Tongue (tissue), 3 donors: ENCODE measurements at places on chromosomes 5 and 9. TPM values are rescaled to one million over a fixed set of nuclear protein-coding genes. Genes with fewer than 3 reads are reported as not detected.

Gene TNC
- 266 TPM for total RNA-seq

Gene MELK
- 9.8 TPM for total RNA-seq

Gene SYK
- 7.1 TPM for total RNA-seq

Gene ORM2
- total RNA-seq = not detected

Gene GRM6
- not detected for total RNA-seq

Gene RABGAP1
- 83.2 TPM for total RNA-seq

Gene GARIN3
- not detected for total RNA-seq

Gene OBP2B
- not detected for total RNA-seq
